ENCODE measurements at places on chromosomes 5 and 9.

GRCh38 chr5:100667161-100667630 lies 132.0 kb downstream of the FAM174A start:
- no peaks in the 10 kb centered on the region for H3K27me3 ChIP-seq
- DNase-seq, result peak; percentile 35
- H3K27ac ChIP-seq, result no peak overlapping the region
- no peaks in the 10 kb centered on the region for H3K36me3 ChIP-seq
- H3K4me3 ChIP-seq, result no peak overlapping the region
- H3K4me1 ChIP-seq, result no peaks in the 10 kb centered on the region

- H3K27me3 ChIP-seq, result no peaks in the 10 kb centered on the region
- H3K4me1 ChIP-seq, result no peaks in the 10 kb centered on the region
- H3K4me3 ChIP-seq, result no peak overlapping the region
- no peak for DNase-seq
- peaks cover 9% of the 10 kb centered on the region for H3K36me3 ChIP-seq
- H3K27ac ChIP-seq, result no peak overlapping the region
Observed at GRCh38 chr9:116703634-116704033, 16.5 kb downstream of the TRIM32 start.

GRCh38 chr9:8842402-8843193 lies 1043.0 kb upstream of the DMAC1 start:
- H3K27me3 ChIP-seq, result no peaks in the 10 kb centered on the region
- H3K36me3 ChIP-seq, result no peaks in the 10 kb centered on the region
- H3K4me1 ChIP-seq, result no peaks in the 10 kb centered on the region

GRCh38 chr9:113888336-113888735 lies 12.2 kb downstream of the ZNF618 start:
- no peaks in the 10 kb centered on the region for H3K27me3 ChIP-seq
- no peak overlapping the region for H3K27ac ChIP-seq
- H3K4me3 ChIP-seq, result no peak overlapping the region

- no peak overlapping the region for H3K27ac ChIP-seq
- H3K4me3 ChIP-seq, result no peak overlapping the region
- H3K36me3 ChIP-seq, result no peaks in the 10 kb centered on the region
- H3K27me3 ChIP-seq, result no peaks in the 10 kb centered on the region
Observed at GRCh38 chr5:174235221-174236011, 189.9 kb downstream of the NSG2 start.

GRCh38 chr5:145499483-145499882 lies 335.7 kb downstream of the PRELID2 start:
- no peak overlapping the region for H3K4me3 ChIP-seq
- no peaks in the 10 kb centered on the region for H3K36me3 ChIP-seq
- H3K27me3 ChIP-seq, result no peaks in the 10 kb centered on the region
- no peak for DNase-seq

DNA sequence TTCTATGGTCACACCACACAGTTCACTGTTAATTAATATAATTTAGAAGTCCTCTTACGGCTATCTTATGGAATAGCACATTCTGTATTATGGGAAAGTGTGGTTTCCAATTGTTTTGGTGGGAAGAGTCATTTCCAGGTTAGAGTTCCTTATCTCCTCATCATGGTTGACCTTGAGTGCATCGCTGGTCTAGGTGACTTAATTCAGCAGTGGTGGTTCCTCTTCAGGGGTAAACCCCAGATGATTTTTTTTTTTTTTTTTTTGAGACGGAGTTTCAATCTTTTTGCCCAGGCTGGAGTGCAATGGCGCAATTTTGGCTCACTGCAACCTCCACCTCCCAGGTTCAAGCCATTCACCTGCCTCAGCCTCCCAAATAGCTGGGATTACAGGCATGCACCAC lies 106.9 kb downstream of the UGCG start:
- no peaks in the 10 kb centered on the region for H3K4me1 ChIP-seq
- no peak for DNase-seq
- H3K27me3 ChIP-seq, result no peaks in the 10 kb centered on the region
- no peak overlapping the region for H3K27ac ChIP-seq
- no peak overlapping the region for H3K4me3 ChIP-seq
- no peaks in the 10 kb centered on the region for H3K36me3 ChIP-seq

DNA sequence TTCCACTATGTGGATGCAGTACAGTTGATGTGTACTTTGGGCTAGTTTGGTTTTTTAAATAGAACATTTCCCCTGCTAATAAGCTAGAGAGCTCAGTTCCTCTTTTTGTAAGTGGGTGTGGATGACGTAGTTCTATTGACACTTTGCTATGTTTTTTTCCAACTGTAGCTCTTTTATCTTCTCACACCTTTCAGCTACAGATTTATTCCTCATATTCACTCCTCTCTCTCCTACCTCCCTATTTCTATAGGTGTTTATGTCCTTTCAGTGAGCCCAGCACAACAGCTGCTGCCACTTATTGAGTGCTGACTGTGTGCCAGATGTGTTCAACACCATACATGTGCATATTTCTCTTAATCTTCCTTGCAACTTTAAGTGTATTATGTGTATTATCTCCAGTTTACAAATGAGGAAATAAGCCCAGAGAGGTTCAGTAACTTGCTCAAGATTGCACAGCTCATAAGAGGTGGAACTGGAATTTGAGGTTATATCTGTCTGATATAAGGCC lies 215.7 kb downstream of the SEMA6A start:
- no peaks in the 10 kb centered on the region for H3K36me3 ChIP-seq
- no peak overlapping the region for H3K27ac ChIP-seq
- H3K27me3 ChIP-seq, result no peaks in the 10 kb centered on the region
- no peak for DNase-seq
- H3K4me3 ChIP-seq, result no peak overlapping the region
- no peaks in the 10 kb centered on the region for H3K4me1 ChIP-seq

DNA sequence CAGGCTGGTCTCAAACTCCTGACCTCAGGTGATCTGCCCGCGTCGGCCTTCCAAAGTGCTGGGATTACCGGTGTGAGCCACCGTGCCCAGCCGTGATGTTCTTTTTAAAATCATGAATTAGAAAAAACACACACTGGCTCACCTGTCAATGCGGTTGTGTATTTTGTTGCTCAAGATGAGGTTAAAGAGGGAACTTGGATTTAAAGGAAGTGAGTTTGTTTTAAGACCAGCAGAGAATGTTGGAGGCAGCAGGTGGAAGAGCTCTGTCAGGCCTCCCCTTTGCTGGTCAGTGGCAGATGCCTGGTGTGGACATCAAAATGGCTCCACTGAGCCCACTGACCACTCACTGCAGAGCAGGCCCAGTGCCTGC lies 38.9 kb downstream of the WNK2 start:
- H3K27me3 ChIP-seq, result no peaks in the 10 kb centered on the region
- H3K4me3 ChIP-seq, result no peak overlapping the region
- no peaks in the 10 kb centered on the region for H3K4me1 ChIP-seq
- peaks cover 32% of the 10 kb centered on the region for H3K36me3 ChIP-seq
- no peak for DNase-seq

DNA sequence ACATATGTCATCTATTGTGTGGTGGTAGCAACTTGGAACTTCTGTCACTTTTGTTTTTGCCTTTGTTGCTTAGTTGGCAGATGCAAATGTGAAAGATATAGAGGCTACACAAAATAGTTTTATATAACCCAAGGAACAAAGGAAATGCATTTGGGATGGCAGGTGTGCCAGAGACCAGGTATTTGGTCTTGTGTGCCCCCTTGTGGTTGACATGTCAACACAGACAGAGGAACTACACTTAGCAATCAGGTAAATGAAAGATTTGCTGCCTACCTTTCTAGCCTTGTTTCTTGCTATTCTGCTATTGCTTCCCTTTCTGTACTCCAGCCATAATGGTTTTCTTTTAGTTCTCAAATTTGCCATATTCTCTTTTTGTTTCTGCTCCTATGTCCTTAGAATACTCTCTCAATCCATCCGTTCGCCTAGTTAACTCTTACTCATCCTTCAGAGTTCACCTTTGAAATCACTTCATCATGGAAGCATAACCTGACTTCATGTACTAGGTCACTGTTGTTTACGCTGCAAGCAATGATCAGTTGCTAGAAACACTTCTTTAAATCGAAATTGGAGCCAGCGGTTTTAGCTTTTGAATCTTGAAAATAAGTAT lies 119.5 kb downstream of the TRPM3 start:
- H3K36me3 ChIP-seq, result no peaks in the 10 kb centered on the region
- H3K27ac ChIP-seq, result no peak overlapping the region
- H3K4me3 ChIP-seq, result no peak overlapping the region
- no peaks in the 10 kb centered on the region for H3K4me1 ChIP-seq

- H3K4me1 ChIP-seq, result no peaks in the 10 kb centered on the region
- H3K27ac ChIP-seq, result no peak overlapping the region
- no peaks in the 10 kb centered on the region for H3K36me3 ChIP-seq
Observed at GRCh38 chr9:7196467-7196866, 438.7 kb downstream of the KDM4C start.

- no peak for DNase-seq
- H3K36me3 ChIP-seq, result no peaks in the 10 kb centered on the region
- no peaks in the 10 kb centered on the region for H3K27me3 ChIP-seq
- no peak overlapping the region for H3K27ac ChIP-seq
- no peaks in the 10 kb centered on the region for H3K4me1 ChIP-seq
Observed at GRCh38 chr5:131983244-131983771, 28.1 kb downstream of the ACSL6 start.

DNA sequence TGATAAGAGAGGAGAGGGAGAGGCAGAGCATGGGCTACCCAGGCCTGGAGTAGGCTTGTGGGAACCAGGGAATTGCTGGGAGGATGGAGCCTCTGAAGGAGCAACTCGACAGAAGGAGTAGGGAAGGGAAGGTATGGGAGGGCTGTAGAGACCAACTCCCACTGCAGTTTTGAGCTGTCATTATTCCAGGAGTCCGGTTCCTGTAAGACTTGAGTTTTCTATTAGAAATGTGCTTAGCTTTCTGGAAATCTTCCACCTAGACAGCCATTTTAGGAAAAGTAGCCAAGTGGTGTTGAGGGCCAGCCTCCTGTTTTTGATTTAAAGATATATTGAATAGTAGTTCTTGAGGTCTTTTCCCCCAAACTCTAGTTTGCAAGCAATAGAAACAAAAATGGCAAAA lies 323.5 kb downstream of the LRRC70 start:
- no peaks in the 10 kb centered on the region for H3K36me3 ChIP-seq
- H3K27ac ChIP-seq, result no peak overlapping the region
- H3K4me1 ChIP-seq, result no peaks in the 10 kb centered on the region
- no peak for DNase-seq

DNA sequence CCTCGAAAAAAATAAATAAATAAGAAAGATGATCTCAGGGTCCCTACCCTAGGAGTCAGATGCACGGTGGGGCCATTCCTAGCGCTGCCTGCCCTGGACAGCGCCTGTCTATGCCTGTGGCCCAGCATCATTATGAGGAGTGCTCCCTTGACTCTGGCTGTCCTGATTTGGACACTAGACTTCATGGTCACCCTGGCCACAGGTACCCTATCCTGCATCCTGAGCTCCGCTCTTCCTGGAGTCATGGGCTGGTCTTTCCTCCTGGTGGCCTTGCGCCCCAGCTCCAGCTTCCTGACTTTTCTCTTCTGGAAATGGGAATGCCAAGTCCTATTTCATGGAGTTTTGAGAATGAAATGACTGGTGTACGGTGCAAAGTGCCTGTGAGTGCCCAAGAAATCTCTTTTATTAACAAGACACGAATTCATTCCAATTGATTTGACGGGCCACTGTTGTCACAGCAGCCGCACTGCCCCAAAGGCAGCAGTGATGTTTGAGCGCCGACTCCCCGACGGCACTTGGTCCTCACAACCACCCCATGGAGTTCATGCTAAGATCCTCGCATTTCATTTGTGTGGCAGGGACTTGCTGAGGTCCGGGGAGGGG lies 564 bp upstream of the AIF1L start:
- H3K27me3 ChIP-seq, result no peaks in the 10 kb centered on the region
- DNase-seq, result no peak
- no peaks in the 10 kb centered on the region for H3K36me3 ChIP-seq
- H3K4me3 ChIP-seq, result no peak overlapping the region

DNA sequence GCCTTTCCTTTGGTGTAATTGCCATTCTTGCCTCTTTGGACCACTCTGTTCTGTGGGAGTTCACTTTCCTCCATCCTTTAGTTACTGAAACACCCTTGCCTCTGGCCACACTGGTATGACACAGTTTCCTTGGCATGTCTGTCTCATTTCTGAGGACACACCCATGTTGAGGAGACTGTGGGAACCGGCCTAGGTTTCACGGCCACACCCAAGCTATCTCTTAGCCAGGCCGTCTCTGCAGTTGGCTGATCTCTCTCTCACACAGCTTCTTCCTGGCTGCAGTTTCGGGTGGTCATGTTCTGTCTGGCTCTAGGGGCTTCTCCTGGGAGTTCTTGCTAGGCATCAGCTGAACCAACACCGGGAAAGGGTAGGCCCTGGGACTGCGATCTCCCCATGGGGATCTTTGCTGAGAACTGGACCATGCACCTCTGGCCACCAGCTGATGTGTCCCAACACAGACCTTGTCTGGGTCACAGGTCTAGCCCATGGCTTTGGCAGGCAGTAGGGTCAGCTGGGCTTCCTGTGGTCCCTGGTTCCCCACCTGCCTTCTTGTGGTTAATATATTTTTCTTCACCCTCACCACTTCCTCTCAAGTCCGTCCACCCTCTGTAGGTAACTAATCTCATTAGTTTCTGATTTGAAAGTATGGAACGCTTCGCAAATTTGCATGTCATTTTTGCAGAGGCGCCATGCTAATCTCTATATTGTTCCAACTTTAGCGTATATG lies 24.9 kb downstream of the ARHGEF37 start:
- peaks cover 9% of the 10 kb centered on the region for H3K4me1 ChIP-seq
- peak; percentile 84 for DNase-seq
- no peak overlapping the region for H3K4me3 ChIP-seq
- peak overlapping the region; percentile 46 for H3K27ac ChIP-seq
- H3K27me3 ChIP-seq, result no peaks in the 10 kb centered on the region
- peaks cover 20% of the 10 kb centered on the region for H3K36me3 ChIP-seq

DNA sequence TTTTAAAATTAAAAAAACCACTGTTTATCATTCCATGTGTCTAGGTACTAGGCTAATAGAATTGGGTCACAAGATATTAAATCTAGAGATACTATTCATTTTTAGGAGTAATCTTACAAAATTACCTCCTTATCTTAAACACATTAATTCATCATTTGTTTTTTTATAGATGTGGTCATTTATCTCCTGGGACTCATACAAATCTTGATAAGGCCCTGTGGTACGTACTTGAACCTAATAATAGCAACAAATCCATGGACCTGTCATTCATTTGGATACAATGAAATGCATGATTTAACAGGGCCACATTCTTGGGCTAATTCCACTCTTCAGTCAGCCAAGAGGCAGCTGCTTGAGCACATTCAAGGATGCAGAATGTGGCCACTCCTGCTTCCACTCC lies 66.4 kb upstream of the MARCHF11 start:
- no peaks in the 10 kb centered on the region for H3K4me1 ChIP-seq
- no peak overlapping the region for H3K4me3 ChIP-seq
- no peaks in the 10 kb centered on the region for H3K27me3 ChIP-seq
- DNase-seq, result no peak

GRCh38 chr5:100469767-100470166 lies 65.4 kb upstream of the FAM174A start:
- no peak overlapping the region for H3K4me3 ChIP-seq
- H3K27me3 ChIP-seq, result no peaks in the 10 kb centered on the region
- H3K27ac ChIP-seq, result no peak overlapping the region
- H3K36me3 ChIP-seq, result no peaks in the 10 kb centered on the region
- no peaks in the 10 kb centered on the region for H3K4me1 ChIP-seq
- no peak for DNase-seq

DNA sequence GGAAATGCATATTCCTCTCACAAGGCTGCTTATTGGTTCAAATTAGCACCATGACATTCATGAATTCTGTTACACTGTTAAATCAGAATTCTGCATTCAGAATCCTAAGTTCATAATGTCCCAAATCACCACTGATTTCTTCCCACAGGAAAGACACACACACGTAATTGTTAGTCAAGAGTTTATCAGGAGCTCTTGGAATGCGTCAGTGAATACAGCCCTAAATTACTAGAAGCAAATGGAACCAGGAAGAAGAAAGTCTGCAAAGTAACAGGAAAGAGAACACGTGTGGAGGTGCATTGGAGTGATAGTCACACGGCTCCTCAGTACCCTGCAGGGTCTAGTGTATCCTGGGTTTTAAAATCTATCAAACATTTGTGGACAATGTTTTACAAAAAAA lies 110.2 kb downstream of the ANXA2R start:
- H3K27me3 ChIP-seq, result no peaks in the 10 kb centered on the region
- no peaks in the 10 kb centered on the region for H3K4me1 ChIP-seq
- no peak overlapping the region for H3K27ac ChIP-seq
- no peak overlapping the region for H3K4me3 ChIP-seq
- H3K36me3 ChIP-seq, result no peaks in the 10 kb centered on the region
